ENCODE measurements at places on chromosomes 16 and 17.

DNA sequence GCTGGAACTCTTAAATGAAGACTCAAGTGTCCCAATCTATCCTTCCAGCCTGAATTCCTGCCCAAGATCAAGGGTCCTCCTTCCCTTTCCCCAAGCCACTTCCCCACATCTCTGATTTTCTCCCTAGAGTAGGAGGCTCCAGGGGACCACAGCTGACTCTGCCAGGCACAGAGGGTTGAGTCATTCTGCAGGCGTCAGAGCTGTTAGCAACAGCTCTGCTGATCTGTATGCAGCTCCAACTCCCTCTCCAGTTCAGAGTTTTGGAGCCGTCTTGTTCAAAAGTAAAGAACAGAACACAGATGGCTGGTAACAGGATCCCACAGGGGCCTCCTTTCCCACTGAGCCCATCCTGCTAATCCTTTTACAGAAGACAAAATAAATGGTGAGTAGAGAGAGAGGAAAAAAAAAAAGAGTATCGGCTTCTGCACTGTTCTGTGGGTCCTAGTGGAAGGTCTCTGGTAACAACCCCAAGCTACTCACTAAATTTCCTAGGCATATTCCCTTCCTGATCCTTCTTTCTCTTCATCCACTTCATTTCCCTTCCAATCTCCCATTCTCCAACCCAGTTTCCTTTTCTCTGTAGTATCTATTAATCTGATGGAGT is 13.4 kb upstream of the TAOK1 start:
- peak; percentile 70 for DNase-seq

- DNase-seq: no peak
These were observed 44.4 kb upstream of the GPRC5B start for GRCh38 chr16:19929062-19929511.

GRCh38 chr16:9594946-9595345 is 503.5 kb downstream of the HAPSTR1 start:
- no peak for DNase-seq

GRCh38 chr16:57039148-57039812 is 49.9 kb downstream of the NLRC5 start:
- DNase-seq: no peak

DNA sequence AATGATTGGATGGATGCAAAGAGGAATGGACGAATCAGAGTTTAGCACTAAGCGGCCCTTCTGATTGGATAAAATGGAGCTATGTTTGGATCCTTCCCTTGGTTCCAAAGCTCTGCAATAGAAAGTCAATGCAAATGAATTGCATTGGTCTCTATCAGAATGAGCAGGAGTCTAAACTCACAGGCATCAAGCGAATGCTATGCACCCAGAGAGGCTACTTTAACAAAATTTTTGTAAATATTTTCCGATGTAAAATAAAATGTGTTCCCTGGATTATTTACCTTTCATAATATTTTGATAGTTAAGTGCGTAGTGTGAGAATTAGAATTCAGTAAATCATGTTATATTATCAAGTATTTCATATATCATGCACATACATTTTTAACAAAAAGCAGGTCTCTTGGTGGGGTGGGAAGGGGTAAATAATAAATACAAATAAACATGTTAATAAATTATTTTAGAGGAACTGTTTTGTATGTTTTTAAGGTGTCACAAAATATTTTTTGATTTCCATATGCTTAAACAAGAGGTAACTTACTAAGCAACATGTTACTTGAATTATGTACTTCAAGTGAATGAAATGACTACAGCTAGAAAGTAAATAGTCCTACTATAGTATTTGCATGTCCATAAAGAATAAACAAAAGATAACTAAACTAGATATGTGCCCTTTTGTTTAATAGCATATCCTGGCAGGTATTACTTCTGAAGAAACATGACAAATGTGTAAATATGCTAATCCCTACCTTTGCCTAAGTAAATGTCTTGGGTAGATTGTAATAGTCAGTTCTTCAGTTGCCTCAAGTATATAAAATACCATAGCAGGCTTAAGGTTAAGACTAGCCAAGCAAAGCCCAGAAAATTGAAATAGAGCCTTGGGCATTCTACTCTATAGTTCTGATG is 4.4 kb upstream of the UNK start:
- DNase-seq: no peak

DNA sequence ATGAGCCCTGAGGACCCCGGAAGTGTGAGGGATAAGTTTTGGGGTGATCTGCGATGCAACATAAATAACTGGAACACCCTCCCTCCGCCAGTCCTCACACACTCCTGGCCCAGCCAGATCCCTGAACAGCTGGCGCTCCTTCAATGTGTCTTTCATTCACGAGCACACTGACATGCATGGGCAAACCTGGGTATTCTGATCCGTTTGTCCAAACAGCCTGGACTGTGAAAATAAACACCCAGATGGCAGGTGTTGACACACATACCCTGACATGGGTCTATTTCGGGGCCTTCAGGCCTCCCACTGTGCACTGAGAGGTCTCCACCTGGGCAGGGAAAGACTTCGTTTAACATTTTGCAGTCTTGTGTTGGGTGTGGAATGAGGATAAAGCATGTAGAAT is 3.0 kb upstream of the CPNE2 start:
- no peak for DNase-seq

- DNase-seq: no peak
These were observed 558 bp downstream of the B3GNT9 start for GRCh38 chr16:67150047-67150832.

DNA sequence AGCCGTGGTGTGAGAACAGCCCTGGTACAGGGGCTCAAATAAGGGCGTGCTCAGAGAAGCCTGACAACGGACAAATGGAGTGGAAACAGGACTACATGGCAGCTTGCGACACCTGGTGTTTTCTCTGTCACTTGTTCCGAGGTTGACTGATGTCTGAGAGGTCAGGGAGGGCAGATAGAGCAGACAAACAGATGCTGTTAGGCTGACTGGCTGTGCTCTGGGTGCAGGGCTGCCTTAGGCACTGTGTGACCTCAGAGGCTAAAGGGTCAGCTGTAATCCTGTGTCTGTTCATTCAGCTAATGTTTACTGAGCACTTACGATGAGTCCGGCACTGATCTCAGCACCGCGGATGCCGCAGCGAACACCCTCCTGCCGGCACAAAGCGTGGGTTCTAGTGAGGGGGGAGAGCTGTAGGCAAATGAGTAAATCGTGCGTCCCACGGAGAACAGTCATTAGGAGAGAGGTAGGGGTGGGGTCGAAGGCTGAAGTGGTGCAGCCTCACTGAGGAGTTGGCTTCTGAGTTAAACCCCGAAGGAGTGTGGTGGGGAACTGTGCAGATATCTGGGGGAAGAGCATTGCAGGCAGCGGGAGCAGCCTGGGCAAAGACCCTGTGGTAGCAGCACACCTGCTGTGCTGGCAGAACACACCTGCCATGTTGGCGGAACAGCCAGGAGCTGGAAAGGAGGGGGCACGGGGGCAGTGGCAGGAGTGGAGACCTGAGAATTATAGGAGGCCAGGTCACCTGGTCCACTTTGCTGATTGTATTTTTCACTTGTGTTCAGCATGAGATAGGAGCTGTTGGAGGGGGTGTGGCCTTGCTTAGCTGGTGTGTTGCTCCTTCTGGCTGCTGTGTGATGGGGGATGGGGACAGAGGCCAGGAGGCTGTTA is 35.0 kb downstream of the GPT2 start:
- DNase-seq: no peak

- no peak for DNase-seq
These were observed 62.8 kb upstream of the GRIN2A start for GRCh38 chr16:10245002-10245401.

DNA sequence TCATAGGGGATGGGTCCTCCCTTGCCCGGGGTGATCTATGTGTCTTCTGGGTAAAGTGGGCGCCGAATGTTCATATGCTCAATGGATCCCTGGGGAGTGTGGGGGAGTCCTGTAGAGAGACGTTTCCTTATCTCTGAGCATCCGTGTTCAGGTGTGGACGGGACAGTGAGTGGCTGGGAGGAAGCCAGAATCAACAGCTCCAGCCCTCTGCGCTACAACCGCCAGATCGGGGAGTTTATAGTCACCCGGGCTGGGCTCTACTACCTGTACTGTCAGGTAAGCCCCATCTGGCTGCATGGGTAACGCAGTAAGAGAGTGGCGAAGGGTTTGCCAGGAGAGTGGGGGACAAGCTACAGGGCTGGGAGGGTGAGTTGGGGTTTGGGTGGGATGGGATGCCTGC is 1.9 kb upstream of the TNFSF13 start:
- DNase-seq: no peak

GRCh38 chr16:72787130-72787513 is 260.8 kb downstream of the ZFHX3 start:
- DNase-seq: no peak

- no peak for DNase-seq
These were observed 29.5 kb downstream of the MAP2K6 start for GRCh38 chr17:69444023-69444422.

DNA sequence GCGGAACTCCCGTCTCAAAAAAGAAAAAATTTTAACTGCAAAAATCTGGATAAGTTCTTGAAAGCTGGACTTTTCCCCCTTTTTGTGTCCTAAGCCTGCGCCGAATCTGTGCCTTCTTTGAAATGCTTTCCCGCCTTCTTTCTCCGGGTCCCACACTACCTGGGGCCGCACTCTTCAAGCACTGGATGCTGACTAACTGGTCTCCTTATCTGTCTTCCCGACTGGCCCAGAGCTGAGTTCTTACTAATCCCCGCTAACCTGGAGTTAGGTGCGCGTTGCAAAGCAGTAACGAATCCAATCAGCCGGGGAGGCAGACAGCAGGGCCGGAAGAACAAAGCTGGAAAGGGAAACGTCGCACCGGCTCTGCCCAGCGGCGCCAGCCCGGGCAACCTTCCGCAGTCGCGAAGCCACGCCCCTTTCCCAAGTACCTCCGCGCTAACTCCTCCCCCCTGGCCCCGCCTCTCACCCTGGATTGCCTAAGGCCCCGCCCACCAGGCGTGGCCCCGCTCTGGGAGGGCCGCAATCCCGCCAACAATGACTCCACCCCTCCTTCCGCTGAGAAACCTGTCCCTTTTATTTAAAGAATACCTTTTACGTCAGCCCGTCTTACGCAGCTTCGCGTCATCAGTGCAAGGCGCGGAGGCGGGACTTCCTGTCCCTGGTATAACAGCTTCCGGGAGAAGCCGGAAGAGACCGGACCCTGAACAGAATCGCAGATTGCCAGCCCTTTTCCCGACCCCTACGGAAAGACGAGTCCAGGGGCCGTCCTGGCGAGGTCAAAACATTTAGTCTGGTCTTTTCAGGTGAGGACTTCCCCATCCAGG is at the start of gene TMUB2:
TMUB2 (plus strand) TSS at position 666 of the 824 bp plus-strand sequence. CDS start 737 bp downstream, outside the sequence.
- DNase-seq: peak; percentile 99

GRCh38 chr17:17456251-17456650 is 20.5 kb upstream of the MED9 start:
- no peak for DNase-seq

DNA sequence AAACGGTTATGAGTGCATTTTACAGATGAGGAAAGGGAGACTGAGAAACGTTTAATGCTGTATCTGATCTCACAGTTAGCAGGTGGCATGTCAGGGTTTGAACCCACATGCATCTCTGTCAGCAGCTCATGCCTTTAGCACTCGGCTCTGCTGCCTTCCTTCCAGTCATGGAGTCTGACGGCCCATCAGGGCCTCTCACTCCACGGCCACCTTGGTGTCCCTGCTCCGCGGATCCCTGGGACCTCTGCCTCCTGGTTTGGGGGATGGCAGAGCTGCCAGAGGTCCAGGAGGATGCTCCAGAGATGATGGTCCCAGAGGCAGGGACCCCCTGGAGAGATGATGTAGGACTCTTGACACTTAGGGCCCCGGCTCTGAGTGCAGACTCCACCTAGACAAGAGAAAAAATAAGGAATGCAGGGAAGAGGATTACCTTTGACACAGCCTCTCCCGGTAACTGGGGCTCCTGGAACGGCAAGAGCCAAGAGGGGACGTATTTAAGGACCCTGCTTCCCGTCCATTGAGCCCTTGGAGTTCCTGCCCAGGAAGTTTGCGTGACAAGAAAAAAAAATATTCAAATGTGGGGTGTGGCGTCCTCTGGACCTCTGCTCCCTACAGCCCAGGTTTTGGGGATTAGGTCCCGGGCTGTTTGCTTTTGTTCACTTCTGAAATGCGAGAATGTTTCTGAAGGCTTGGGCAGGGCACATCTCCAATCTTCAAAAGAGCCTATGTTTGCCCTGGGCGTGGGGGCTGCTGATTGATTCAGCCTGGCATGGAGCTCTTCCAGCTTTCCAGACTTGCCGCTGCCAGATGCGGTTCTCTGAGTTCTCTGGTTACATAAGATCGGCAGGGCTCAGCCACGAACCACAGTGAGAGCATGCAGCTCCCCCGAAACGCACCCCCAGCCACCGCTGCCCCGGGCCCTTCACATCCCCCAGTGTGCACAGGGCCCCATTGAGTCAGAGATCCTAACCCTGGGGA is at the start of gene ALDH3A1:
ALDH3A1 (minus strand) TSS at position 470 of the 978 bp plus-strand sequence. CDS start 3,169 bp downstream, outside the sequence.
- no peak for DNase-seq

DNA sequence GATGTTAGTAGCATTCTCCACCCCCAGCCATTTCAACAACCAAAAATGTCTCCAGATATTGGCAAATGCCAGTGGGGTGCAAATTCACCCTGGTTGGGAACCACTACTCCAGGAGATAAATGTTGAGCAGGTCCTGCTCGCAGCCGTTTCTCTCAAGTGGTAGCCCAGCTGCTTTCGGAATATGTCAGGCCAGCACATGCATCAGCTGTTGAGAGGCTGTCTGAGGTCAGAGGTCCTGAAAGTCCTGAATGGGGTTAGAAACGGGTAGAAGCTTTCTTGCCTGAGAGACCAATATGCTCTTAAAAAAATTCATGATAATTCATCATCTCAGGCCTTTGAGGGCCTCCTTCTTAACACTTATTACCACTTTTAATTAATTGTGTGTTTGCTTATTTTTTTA is 31.0 kb downstream of the TEKT5 start:
- DNase-seq: no peak

DNA sequence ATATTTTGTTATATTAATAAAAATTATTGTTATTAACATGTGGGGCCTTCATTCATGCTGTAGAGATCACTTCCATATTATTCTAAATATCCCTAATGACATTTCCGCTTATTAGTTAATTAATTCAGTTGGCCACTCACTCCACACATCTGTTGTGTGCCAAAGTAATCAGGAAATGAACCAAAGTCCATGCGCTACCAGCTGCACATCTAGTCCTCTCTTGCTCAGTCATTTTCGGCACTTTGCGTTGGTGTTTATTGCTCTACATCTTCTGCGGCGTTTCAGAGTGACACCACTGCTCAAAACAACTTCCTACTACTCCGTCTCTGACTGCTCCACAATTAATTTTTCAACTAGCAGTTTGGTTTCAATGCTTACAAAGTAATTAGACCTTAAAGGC is 101.4 kb upstream of the ZFHX3 start:
- no peak for DNase-seq

GRCh38 chr17:19673623-19674022 is 25.1 kb downstream of the ALDH3A2 start:
- DNase-seq: no peak

- DNase-seq: no peak
These were observed 63.3 kb downstream of the TUBD1 start for GRCh38 chr17:59829217-59830006.
